ENCODE measurements at places on chromosomes 2 and 18.

DNA sequence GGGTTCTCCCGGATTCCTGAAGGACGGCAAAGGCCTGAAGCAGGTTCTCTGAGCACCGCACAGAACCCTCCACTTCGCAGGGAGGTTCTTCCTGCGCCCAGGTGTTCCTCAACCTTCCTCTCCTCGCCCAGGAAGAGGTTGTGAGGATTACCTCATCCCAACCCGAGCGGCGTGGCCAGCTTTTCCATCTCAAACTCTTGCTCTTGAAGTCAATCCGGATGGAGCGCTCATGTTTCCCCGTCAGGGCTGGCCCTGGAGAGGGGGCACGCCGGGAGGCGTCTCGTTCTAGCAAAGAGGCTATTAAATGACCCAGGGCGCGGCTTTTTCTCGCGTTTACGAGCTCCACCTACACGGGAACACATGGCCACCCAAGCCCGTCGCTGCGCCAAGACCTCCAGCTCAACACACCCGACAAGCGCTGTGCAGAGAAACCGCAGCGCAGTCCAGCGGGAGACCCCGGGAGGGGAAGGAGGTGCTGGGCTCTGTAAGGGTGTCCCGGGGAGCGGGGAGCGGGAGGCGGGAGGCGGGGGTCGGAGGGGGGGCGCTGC lies 540 bp upstream of the RAB10 start:
- peak; percentile 29 for DNase-seq

DNA sequence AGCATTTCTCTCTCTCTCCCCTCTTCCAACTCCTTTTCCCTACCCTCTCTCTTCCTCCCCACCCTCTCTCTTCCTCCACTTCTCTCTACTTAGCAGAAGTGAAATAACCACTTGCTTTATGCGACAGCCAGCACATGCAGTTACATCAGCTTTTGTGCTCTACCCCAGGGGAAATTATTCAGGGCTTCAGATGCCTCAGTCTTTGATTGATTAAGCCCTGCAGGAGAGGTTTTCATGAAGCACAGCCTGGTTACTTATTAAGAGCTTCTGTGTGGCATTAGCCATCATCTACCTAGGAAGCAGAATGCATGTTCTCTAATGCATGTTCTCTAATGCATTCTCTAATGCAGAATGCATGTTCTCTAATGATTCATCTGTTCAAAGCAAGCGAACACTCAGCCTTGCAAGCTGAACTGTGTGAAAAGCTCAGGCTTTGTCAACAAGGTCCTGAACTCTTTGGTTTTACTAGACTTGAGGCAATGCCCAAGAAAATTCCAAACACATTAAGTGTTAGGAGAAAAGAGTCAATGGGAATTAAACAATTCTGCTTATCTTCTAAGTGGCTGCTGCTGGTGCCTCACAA lies 56.1 kb downstream of the LHCGR start:
- DNase-seq: no peak

- no peak for DNase-seq
These were observed 30.0 kb downstream of the RNF125 start for GRCh38 chr18:32048507-32049091.

- DNase-seq: no peak
These were observed 18.9 kb upstream of the THOC1 start for GRCh38 chr18:286515-287310.

DNA sequence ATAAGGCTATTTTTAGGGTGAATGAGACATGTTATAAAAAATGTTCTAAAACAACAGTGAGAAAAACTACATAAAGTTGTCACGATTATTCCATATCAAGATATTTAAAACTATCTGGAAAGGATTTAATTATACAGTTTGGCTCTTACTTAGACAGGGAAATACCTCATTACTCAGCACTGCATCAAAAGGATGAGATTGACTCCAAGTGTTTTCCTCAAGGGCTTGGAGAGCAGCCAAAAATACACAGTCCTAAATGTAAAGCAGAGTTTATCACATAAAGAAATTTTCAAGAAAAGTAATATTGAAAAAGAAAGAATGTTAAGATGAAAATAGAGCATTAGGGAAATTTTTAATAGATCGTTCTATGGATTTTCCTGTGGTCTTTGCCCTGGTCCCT lies 285.5 kb upstream of the NETO1 start:
- DNase-seq: no peak

Measured in BJ (cell line).